EH (cell line): ENCODE measurements at places on chromosomes 5 and 9.
A peak's percentile ranks its signal among the peaks of the same experiment; 100 is the strongest.

DNA sequence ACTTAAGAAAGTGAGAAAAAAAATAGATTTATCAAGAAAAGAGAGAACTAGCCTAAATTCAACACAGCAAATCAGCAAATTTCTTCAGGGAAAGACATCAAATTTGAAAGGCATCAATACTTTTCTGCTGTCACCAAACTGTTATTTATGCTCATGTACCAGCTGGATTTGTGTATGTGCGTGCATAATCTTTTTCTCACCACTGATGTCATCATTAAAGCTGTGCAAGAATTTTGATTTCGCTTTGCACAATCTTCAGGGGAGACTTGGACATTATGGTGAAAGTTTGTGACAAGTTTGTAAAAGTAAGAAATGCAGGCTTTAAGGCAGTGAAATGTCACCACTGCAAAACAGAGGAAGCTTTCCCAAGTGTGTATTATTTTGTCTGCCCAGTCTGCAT lies 215.4 kb downstream of the SLF1 start:
- no peak for DNase-seq

DNA sequence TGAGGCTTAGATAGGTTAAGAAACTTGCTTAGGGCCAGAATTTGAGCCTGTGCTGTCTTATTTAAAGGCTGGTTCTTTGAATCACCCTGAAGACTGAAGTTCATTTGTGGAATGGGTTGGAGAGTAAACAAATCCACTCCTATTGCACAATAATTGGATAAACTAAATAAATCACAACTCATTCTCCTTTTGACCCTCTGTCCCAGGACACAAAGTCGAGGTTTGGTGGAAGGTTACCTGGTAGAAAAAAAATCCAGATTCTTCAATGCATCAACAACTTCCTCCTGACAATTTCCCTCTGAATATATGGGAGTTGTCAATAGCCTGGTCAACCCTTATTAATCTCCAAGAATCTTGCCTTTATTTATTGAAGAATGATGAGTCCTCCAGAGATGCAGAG lies 28.9 kb downstream of the TBC1D2 start:
- peak; percentile 42 for DNase-seq

- DNase-seq = no peak
These were observed 1997.7 kb downstream of the MAT2B start for GRCh38 chr5:165502893-165503691.

DNA sequence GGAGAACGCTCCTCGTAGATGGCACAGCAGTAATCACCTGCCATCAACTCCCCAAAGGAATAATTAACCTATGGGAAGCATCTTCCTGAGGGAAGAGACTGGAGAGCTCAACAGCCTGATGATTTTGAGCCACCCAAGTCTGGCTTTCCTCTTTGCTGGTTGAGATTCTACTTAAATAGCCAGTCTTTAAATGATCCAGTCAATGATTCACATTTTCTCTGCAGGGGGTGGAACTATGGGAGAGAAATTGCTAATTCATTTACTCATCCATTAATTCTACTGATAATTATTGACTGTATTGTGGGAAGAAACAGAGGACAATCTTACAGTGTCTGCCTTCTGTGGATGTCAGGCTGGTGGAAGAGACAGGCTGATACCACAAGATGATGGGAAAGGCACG lies 355.0 kb upstream of the PANK3 start:
- no peak for DNase-seq

DNA sequence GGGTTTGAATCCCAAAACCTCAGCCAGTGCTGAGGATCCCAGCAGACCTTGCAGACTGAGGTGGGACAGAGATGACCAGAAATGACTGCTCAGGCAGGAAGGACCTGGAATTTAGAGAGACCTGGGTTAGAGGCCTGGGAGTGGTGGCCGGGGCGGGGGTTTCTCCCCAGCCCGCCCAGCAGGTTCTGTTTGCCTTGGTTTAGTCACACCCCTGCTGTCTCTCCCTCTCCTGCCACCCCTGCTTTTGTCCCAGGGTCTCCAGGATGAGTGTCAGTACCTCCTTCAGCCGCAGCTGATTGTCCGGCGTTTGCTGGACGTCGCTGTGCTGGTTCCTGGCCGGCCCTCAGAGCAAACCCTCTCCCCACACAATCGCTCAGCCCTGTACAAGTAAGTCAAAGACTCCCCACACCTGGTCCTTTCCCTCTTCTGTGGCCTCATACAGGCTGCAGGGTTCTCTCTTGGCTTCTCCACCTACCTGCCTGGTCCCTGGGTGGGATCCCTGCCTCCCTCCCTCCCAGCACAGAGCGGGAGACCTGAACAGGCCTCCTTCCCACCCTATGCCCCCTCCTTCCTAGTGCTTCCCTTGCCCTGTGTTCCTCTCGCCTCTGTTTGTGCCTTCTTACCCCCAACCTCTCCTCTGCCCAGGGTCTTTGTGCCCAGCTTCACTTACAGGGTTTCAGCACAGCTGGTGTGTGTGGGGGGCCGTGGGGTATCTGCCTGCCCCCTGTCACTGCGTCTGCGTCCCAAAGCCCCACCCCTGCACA lies 12.0 kb downstream of the TMEM8B start:
- DNase-seq = no peak

GRCh38 chr5:16178745-16179372 lies 732 bp downstream of the MARCHF11 start:
- peak; percentile 58 for DNase-seq

DNA sequence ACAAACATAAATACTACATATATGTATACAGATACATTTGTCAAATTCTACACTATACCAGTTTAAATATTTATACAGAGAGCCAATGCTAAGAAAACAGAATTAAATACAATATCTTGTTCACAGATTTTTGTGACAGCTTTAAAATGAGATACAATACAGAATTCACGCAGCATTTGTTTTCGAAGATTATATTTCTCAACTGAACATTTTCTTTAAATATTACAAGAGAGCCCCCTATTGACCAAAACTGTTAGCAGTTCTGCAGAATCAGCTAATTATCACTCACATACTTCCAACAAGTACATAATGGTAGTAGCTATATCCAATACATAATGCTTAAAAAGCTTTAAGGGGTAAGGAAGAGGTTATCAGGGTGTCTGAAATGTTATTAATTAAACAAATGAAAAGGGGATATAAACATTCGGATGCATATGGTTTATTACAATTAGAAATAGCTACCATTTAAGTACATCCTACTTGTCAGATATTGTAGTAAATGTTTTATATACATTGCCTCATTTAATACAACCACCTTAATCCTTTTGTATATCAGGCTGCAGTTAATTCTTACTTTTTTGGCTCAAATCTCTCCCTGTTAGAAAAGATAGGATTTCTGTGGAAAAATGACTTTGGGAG lies 31.7 kb downstream of the ZDHHC21 start:
- peak; percentile 29 for DNase-seq

- no peak for DNase-seq
These were observed 274.8 kb upstream of the ADRA1B start for GRCh38 chr5:159641371-159642039.

GRCh38 chr5:125011014-125011413 lies 264.6 kb upstream of the ZNF608 start:
- no peak for DNase-seq

GRCh38 chr5:138287246-138287645 lies 12.8 kb upstream of the GFRA3 start:
- DNase-seq = no peak

DNA sequence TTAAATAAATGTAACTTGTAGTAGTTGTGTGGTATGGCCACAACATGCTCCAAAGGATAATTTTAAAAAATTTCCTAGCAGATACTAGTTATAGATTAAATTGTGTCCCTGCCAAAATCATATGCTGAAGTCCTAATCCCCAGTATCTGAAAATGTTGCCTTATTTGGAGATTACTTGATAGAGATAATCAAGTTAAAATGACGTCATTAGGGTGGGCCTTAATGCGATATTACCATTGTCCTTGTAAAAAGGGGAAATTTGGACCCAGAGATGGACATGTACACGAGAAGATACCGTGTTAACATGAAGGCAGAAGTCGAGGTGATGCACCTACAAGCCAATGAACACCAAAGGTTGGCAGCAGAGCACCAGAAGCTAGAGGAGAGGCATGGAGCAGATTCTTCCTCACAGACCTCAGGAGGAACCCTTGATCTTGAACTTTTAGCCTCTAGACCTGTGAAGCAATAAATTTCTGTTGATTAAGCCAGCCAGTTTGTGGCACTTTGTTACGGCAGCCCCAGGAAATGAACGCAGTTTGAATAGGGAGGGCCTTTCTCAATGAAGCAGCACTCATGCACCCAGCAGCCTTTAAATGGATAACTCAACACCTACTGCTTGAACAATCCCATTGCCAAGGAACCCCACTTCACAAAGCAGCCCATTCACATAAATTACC lies 148.9 kb downstream of the ARHGAP26 start:
- DNase-seq = no peak

GRCh38 chr5:162288647-162289296 lies 221.2 kb downstream of the GABRG2 start:
- no peak for DNase-seq

DNA sequence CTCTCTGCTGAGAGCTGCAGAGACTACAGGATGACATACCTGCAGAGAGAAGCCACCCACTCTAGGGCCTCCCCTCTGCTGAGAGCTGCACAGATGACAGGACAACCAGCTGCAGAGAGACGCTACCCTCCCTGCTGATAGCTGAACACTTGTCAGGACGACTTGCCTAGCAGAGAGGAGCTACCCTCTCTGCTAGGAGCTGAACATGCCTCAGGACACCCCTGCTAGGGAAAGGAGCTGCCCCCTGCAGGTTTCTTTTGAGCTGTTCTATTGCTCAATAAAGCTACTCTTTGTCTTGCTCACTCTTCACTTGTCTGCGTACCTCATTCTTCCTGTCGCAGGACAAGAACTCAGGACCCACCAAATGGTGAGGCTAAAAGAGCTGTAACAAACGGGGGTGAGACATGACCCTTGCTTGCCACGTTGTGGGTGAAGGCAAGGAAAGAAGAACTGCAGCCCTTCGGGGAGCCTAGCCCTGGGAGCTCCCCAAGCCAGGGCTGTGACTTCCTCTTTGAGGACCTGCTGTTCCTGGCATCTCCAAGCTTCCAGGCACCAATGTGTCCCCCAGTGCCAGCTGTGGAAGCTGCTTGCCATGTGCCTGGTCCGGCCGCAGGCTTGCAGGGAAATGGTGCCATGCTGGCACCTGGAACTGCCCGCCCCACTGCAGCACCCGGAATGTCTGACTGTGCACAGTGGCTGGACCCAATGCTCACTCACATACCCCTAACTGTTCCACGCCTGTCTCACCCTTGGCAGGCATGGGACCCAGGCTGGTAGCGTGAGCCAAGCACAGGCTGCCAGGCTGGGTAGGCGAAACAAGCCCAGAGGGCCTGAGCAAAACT lies 5.1 kb upstream of the TESK1 start:
- peak; percentile 14 for DNase-seq

- DNase-seq = peak; percentile 41
These were observed 376.6 kb upstream of the TUSC1 start for GRCh38 chr9:26054600-26055520.

- no peak for DNase-seq
These were observed 21.2 kb upstream of the PCSK5 start for GRCh38 chr9:75869236-75869635.

DNA sequence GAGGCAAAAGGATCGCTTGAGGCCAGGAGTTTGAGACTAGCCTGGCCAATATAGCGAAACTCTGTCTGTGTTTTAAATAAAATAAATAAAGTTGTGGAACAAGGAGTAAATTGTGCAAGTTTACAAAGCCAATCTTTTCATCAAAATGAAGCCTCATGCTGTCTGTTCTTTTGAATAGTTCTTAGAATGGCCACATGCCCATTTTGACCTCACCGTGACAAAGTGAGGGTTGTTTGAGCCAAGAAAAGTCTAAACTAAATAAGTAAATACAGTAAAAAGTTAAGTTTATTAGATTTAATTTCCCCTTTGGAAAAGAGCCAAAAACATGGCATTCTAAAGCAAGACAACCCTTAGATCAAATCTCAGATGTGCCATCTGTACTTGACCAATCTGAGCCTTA lies 165.7 kb downstream of the NDUFS4 start:
- DNase-seq = no peak

- DNase-seq = no peak
These were observed 81.6 kb downstream of the NREP start for GRCh38 chr5:111675201-111675934.

DNA sequence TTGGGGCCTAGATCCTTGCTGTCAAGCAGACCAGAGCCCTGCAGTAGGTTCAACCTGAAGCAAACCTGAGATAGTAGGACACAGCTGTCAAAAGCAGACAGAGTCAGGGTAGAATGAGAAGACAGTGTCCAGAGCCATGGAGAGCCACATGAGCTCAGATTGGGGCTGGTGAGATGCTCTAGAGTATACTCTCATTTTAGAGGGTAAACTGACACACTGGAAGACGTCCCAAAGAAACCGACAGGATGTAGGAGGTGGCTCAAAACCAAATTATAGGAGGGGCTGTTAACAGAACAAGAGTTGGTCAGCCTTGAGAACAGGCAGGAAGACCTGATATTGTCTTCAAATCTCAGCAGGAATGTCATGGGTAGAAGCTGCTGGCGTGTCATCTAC lies 11.5 kb downstream of the CCDC69 start:
- DNase-seq = no peak

- peak; percentile 8 for DNase-seq
These were observed 20.4 kb upstream of the ZNF354B start for GRCh38 chr5:178839319-178839704.

GRCh38 chr5:112492291-112492690 lies 73.2 kb upstream of the EPB41L4A start:
- peak; percentile 62 for DNase-seq

DNA sequence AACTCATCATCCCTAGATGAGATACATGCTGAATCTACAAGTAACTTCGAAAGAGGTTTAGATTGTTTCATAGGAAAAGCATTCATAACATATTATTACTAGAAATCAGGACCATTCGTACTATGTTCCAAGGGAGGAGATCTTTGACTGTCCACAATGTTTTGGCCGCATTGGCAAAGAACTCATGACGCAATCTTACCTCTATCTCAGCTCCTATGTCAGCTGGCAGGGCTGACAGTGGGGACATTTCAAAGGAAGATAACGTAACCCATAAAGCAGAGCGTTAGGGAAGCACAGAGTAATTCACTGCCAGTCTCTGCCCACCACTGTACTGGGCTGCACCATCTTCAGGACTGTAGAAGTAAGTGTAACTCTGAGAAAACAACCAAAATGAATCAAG lies 69.7 kb downstream of the EFNA5 start:
- no peak for DNase-seq

GRCh38 chr5:138651058-138651766 lies 76.0 kb upstream of the HSPA9 start:
- DNase-seq = no peak
